ENCODE measurements at places on chromosomes 7 and 10.

GRCh38 chr7:87886875-87887274, 10.6 kb downstream of the DBF4 start:
- no peak for DNase-seq

DNA sequence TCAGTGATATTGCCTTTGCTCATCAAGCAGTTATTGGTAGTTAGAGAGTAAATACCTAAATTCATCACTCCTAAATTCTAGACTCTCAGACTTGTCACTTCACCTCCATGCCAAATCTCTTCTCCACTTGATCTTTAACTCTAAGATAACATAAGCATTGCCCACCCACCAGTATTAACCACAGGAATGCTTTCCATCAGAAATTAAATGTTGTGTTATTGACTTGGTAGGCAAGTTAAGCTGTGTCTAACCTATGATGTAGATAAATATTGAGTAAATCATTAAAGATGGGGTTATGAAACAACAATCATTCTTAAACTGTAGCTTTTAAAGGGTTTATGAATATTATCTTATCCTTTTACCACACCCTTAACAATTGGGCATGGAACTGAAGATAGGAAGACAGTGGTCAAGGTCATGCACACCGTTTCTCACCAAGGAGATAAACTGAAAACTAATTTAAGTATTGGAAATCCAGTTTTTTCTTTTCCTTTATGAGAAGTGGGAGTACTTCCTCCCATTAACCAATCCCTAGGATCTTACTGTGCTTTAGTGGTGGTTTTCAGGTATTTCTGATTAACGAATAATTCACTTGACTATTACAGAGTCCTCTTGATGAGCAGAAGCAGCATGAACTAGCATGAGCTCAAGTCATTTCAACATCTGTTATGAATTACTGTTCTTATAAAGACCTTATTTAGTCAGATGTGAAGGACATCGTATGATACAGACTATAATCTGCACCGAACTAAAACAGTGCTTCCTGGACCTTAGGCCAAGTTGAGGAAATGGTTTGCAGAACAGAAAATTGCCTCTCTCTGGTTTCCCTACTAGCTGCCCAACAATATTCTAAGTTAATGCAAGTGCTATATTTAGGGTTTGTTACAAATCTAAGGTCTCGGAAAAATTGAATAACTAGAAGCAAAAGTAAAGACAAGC, 142.0 kb downstream of the LCOR start:
- no peak for DNase-seq

DNA sequence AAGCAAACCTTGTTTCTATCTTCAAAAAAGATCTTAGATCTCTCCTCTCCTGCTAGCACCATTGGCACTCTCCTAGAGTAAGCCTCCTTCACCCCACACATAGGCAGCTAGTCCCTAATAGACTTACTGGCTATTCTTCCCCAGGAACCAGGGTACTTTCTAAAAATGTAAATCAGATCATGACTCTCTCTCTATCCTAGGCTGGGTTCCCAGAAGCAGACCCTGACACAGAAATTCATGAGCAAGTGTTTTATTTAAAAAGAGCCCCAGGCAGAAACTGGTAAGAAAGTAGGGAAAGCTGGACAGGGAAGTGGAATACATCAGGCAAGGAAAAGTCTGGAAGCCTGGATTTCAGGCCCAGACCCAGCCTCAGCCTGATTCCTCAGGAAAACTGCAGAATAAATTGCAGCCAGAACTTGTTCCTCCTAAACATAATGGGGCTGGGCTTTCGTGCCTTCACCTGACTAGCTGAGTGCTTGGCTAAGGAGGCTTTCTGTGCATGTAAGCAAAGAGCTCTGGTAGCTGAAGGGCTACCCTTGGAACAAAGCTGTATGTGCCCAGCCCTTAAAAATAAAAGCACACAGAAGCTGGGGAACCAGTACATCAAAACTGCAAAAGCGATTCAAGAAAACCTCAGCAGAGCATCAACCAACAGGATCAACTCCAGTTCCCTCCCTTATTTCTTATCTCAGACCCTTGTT, 18.8 kb upstream of the SORBS1 start:
- DNase-seq, result no peak

DNA sequence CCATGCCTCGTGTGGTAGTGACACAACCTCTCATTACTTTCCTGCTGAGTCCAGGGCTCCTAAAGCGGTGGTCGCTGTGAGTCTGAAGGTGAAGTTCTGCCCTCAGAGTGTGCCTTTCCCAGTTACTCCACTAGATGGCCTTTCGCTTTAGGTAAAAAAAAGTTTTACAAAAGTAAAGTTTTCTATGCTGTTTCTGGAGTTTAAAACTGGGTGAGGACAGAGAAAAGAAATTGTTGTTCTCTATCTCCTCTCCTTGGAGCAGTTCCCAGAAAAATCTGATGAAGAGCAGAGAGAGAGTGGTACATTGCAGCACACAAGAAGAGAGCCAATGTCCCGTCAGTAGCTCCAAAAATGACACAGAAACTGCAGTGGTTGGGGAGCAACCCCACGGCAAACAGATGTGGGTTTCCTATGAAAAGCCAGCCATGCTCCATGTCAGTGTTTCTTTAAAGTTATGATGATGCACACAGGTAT, 257.1 kb downstream of the GLI3 start:
- DNase-seq, result no peak
